Esophagus squamous epithelium (tissue), 5 donors: ENCODE measurements at places on chromosomes 7 and 10. TPM values are rescaled to one million over a fixed set of nuclear protein-coding genes. Genes with fewer than 3 reads are reported as not detected.
A peak's percentile ranks its signal among the peaks of the same experiment; 100 is the strongest.

ECD gene
- 17.4 TPM for total RNA-seq

RBP4 gene
- not detected for total RNA-seq

NPC1L1 gene
- total RNA-seq: 0.19 TPM

CYP3A7 gene
- not detected for total RNA-seq

PAX4 gene
- not detected for total RNA-seq

METTL27 gene
- 0.34 TPM for total RNA-seq

MRPS24 gene
- total RNA-seq: 86.0 TPM

- no peaks in the 10 kb centered on the region for H3K36me3 ChIP-seq
- no peak for DNase-seq
- H3K27ac ChIP-seq: no peak overlapping the region
- H3K27me3 ChIP-seq: no peaks in the 10 kb centered on the region
Measured at GRCh38 chr7:158329014-158329610, 258.5 kb downstream of the PTPRN2 start.

DNA sequence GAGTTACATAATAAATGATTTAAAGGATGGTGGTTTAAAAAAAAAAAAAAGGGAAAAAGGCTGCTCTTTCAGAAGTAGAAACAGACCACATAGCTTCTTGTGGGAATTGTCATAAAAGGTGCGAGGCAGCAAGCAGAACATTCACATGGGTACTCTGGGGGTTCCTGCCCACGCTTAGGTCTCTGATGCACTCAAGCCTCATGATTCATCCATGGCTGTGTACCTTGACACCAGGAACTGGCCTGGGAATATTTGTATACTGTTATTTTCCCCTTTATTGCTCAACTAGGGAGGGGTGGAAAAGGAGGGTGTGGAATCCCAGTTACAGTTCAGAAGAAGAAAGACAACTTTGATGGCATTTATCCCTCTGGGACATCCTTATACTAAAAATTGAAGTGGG, 4.0 kb downstream of the PON2 start:
- no peaks in the 10 kb centered on the region for H3K27me3 ChIP-seq
- no peak for DNase-seq
- no peak overlapping the region for H3K4me3 ChIP-seq
- no peaks in the 10 kb centered on the region for H3K36me3 ChIP-seq
- no peak overlapping the region for H3K27ac ChIP-seq
- peaks cover 3% of the 10 kb centered on the region for H3K4me1 ChIP-seq

DNA sequence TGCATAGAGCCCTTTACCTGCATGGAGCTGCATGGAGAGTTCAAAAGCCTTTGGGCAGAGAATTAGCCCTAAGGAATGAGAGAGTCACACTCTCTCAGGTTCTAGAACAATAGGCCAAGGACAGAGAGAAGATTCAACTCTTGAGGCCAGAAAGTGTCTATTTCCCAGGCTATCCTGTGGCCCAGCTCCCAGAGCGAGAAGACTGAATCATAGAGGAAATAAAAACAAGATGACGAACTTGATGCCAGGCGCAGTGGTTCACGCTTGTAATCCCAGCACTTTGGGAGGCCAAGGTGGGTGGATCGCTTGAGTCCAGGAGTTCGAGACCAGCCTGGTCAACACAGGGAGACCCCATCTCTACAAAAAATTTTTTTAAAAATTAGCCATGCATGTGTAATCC, 18.3 kb upstream of the PODXL start:
- DNase-seq: no peak
- no peaks in the 10 kb centered on the region for H3K4me1 ChIP-seq
- H3K36me3 ChIP-seq: no peaks in the 10 kb centered on the region
- H3K27me3 ChIP-seq: no peaks in the 10 kb centered on the region
- H3K27ac ChIP-seq: no peak overlapping the region
- no peak overlapping the region for H3K4me3 ChIP-seq

DNA sequence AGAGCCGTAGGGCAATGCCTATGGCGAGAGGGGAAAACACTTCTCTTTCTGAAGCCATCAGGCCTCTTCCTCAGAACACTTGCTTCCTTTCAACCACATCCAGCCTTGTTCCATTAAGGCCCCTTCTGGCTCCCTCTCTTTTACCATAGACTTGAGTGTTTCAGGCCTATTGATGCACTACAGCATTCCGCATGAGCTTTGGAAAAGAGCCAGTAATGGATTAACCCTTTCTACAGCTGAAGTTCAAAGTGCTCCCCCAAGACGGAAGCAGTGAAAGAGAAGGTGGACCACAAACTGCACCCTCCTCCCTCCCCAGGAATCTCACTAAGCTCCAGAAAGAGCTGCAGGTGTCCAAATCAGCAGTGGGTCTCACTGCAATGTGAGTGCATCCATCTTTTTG, 102.7 kb upstream of the C7orf33 start:
- H3K4me3 ChIP-seq: no peak overlapping the region
- no peaks in the 10 kb centered on the region for H3K4me1 ChIP-seq
- no peak overlapping the region for H3K27ac ChIP-seq
- H3K27me3 ChIP-seq: no peaks in the 10 kb centered on the region

GRCh38 chr7:79217468-79217867, 236.0 kb downstream of the MAGI2 start:
- H3K27me3 ChIP-seq: no peaks in the 10 kb centered on the region
- DNase-seq: no peak
- H3K4me3 ChIP-seq: no peak overlapping the region
- H3K36me3 ChIP-seq: no peaks in the 10 kb centered on the region
- no peaks in the 10 kb centered on the region for H3K4me1 ChIP-seq

DNA sequence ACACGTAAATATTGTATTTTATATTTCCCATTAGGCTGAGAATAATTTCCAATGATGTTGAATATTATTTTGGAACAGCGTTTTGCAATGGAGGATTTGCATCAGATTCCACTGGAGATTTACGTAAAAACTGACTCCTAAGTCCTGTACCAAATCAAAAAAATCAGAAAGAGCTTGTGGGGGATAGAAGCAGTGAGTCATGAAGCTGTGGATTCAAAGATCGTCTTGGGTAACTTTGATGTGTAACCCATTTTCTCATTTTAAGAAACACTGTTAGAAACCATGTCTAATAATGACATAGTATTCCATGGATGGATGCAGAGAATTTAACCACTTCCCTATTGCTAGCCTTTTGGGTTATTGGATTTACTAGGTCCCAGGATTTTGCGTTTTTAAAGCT, 158.6 kb downstream of the INHBA start:
- H3K4me1 ChIP-seq: no peaks in the 10 kb centered on the region
- no peaks in the 10 kb centered on the region for H3K27me3 ChIP-seq
- H3K36me3 ChIP-seq: no peaks in the 10 kb centered on the region
- no peak for DNase-seq
- H3K27ac ChIP-seq: no peak overlapping the region
- H3K4me3 ChIP-seq: no peak overlapping the region

DNA sequence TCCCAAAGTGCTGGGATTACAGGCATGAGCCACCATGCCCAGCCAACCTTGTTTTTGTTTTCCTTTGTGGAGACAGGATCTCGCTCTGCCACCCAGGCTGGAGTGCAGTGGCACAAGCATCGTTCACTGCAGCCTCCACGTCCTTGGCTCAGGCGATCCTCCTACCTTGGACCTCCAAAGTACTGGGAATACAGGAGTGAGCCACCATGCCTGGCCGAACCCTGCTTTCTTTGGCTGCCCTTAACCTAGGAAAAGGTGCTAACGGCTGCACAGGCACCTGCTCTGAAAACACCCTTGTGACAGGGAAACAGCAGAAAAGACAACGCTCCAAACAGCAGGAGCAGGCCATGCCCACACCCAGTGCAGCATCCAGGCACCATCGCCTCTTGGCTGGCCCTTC, 71.9 kb downstream of the OAT start:
- no peaks in the 10 kb centered on the region for H3K27me3 ChIP-seq
- no peak overlapping the region for H3K4me3 ChIP-seq
- no peaks in the 10 kb centered on the region for H3K36me3 ChIP-seq
- no peak for DNase-seq
- no peaks in the 10 kb centered on the region for H3K4me1 ChIP-seq

- no peak overlapping the region for H3K4me3 ChIP-seq
- no peak for DNase-seq
- H3K36me3 ChIP-seq: no peaks in the 10 kb centered on the region
- H3K27ac ChIP-seq: no peak overlapping the region
- H3K4me1 ChIP-seq: no peaks in the 10 kb centered on the region
- no peaks in the 10 kb centered on the region for H3K27me3 ChIP-seq
Measured at GRCh38 chr10:17185873-17186272, 15.6 kb downstream of the TRDMT1 start.

- no peak for DNase-seq
- H3K4me1 ChIP-seq: no peaks in the 10 kb centered on the region
- H3K27me3 ChIP-seq: no peaks in the 10 kb centered on the region
- no peaks in the 10 kb centered on the region for H3K36me3 ChIP-seq
Measured at GRCh38 chr7:5183899-5184298, 6.1 kb upstream of the WIPI2 start.

DNA sequence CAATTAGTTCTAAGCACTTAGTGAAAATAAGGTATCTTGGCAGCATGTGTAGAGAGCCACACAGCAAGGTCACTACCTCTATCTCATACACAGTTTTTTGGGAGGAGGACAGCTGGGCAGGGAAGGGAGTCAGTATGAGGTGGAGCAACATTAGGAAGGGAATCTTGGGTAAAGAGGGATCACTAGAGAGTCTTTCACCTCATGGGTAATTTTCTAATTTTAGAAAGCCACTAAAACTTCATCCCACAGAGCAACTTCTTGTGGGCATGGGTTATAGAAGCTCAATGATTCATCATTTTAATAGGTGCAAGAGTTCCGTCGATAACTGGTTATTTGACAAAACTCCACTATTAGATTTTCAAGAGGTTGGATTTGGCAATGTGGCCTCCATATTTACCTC, 2.5 kb downstream of the NRAP start:
- H3K27ac ChIP-seq: no peak overlapping the region
- no peaks in the 10 kb centered on the region for H3K4me1 ChIP-seq
- no peak overlapping the region for H3K4me3 ChIP-seq
- no peaks in the 10 kb centered on the region for H3K27me3 ChIP-seq

DNA sequence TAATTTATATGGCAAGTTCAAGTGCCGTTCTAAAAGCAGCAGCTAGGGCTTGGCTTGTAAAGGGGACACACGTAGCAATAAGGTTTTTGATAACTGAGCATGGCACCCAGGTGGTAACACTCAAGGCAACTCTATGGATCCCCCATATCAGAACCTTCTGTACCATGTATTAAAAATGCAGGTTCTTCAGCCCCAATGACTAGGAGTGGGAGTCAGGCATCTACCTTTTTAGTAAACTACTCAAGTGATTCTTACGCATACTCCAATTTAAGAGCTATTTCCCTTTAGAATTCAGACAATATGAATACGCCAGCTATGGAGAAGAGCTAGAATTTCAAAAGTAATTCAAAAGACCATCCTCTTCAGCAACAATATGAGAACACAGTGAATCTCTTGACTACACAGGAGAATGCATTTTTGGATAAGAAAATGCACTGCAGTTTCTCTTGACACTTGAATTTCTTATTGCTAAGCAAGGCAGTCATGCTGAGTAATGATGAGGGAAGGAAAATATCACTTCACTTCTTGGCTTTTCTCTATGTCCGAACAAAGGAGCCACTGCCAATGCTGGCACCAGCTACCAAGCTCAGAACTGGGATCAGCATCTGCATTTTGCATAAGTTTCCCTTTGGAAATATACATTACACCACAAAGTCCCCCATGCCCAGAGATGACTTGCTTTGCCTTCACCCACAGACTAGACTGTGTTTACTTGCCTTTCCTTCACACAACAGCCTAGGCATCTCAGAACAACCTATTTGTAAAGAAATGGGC, 53.5 kb downstream of the ABLIM1 start:
- no peaks in the 10 kb centered on the region for H3K27me3 ChIP-seq
- peak overlapping the region; percentile 87 for H3K27ac ChIP-seq
- H3K4me3 ChIP-seq: no peak overlapping the region
- no peak for DNase-seq
- peaks cover 11% of the 10 kb centered on the region for H3K4me1 ChIP-seq
- no peaks in the 10 kb centered on the region for H3K36me3 ChIP-seq

DNA sequence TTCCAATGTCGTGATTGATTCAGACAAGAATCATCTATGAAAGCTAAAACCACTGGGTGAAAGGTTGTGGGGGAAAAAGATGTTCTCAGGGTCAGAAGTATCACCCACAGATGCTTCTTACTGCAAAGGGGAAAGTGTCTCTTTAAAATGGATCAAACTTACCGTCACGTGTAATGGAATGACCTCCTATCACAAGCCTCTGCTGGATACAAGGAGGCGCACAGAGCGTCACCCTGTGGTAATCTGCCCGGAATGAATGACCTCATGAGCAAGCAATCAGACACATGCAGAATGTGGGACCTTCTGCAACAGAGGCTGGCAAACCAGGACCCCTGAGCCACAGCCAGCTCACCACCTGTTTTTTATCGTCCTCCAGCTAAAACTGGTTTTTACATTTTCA, 33.0 kb downstream of the WIPF3 start:
- no peak overlapping the region for H3K4me3 ChIP-seq
- H3K27ac ChIP-seq: no peak overlapping the region
- H3K36me3 ChIP-seq: no peaks in the 10 kb centered on the region
- H3K4me1 ChIP-seq: peaks cover 11% of the 10 kb centered on the region
